ENCODE measurements at places on chromosomes 2 and 18. TPM values are rescaled to one million over a fixed set of nuclear protein-coding genes. Genes with fewer than 3 reads are reported as not detected.

DNA sequence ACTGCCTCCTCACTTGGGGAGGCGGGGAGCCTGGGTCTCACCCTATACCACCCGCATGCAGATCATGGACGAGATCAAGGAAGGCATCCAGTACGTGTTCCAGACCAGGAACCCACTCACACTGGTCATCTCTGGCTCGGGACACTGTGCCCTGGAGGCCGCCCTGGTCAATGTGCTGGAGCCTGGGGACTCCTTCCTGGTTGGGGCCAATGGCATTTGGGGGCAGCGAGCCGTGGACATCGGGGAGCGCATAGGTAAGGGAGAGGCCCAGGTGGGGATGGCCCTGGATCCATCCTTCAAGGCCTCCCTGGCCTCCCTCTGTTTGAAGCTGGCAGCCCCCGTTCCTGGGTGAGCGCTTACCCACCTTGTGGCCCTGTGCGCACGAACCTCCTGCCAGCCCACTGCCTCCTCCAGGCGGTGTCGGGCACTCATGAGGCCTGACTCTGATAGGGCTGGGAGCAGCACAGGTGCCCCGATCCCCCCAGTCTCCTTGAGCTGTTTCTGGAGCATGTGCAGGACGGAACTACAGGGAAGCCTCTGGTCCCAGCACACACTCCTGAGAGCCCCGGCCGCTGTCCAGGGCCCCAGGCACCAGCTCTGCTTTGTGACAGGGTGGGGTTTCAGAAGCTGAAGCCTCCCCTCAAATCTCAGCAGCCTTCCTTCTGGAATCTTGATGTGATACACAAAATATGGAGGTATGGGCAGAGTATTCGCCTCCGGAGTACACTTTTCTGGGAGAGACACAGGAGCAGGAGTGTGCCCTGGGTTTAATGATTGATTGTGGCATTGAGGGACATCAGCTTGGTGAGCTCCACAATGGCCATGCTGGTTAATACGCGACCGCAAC lies 708 bp downstream of the AGXT start:
- DNase-seq, result no peak

ZNF24 gene
- total RNA-seq, result 29.8 TPM

UGT1A6 gene
- not detected for total RNA-seq

- DNase-seq, result no peak
Observed at GRCh38 chr2:219969508-219969907, 342.1 kb downstream of the SLC4A3 start.

- DNase-seq, result no peak
Observed at GRCh38 chr2:190759749-190760213, 110.9 kb downstream of the NAB1 start.

DNA sequence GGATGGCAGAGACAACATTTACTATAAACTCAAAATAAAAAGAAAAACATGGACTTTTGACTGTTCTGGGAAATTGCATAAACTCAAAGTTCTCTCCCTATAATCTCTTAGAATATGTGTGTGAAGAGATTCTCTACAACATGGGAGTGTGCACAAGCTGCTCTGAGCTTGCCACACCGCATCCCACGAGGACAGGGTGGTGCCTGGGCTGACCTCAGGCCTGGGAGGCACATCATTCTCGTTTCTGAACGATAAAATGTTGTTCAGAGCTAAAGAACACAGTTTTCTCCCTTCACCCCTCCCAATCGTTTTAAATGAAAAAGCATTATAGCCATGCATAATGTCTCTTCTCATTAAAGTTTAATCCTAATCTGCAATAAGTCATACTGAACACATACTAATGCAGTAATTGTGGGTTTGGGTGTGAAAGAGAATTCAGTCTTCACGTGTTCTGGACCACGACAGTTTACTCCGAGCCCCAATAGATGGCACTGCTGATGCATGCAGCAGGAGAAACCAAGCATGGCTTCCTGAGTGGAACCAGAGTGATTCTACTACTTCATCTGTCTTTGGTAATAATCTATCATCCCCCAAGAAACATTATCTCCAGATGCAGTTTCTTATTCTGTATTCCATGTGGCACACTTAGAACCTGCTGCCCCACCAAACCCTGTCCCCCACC lies 46.9 kb upstream of the LAMA1 start:
- DNase-seq, result peak; percentile 2

- no peak for DNase-seq
Observed at GRCh38 chr2:236158969-236159777, 9.0 kb downstream of the GBX2 start.

DNA sequence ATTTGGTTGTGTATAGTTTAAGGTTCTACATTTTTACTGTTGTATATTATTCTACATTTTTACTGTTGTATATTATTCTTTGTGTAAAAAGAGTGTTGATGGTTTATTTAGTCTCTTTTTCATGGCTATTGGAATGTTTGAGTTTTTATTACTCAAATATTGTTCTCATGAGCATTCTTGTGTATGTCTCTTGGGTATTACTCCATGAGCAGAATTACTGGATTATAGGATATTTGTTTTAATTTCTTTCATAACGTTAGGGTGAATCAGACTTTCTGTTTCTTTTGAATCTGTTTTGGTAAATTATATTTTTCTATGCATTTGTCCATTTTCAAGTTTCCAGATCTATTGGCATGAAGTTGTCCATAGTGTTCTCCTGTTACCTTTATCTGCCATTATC lies 111.6 kb downstream of the DYNAP start:
- no peak for DNase-seq

GALM gene
- total RNA-seq, result 9.0 TPM

GRB14 gene
- not detected for total RNA-seq

- DNase-seq, result no peak
Observed at GRCh38 chr2:98663511-98664090, 55.2 kb downstream of the UNC50 start.

RAD51AP2 gene
- not detected for total RNA-seq

GRCh38 chr2:197972061-197972460 lies 167.7 kb downstream of the PLCL1 start:
- no peak for DNase-seq

- no peak for DNase-seq
Observed at GRCh38 chr2:146228020-146228393, 1616.8 kb upstream of the ACVR2A start.

Measured in OCI-LY7 (cell line).